Type B pancreatic cell (in vitro differentiated cells): ENCODE measurements at places on chromosomes 2 and 18.
A peak's percentile ranks its signal among the peaks of the same experiment; 100 is the strongest.

GRCh38 chr2:109422071-109422757 lies 191.6 kb downstream of the SEPTIN10 start:
- no peak overlapping the region for H3K4me3 ChIP-seq
- no peak overlapping the region for H3K27ac ChIP-seq
- no peaks in the 10 kb centered on the region for H3K27me3 ChIP-seq
- peaks cover 8% of the 10 kb centered on the region for H3K36me3 ChIP-seq
- peaks cover 7% of the 10 kb centered on the region for H3K4me1 ChIP-seq

DNA sequence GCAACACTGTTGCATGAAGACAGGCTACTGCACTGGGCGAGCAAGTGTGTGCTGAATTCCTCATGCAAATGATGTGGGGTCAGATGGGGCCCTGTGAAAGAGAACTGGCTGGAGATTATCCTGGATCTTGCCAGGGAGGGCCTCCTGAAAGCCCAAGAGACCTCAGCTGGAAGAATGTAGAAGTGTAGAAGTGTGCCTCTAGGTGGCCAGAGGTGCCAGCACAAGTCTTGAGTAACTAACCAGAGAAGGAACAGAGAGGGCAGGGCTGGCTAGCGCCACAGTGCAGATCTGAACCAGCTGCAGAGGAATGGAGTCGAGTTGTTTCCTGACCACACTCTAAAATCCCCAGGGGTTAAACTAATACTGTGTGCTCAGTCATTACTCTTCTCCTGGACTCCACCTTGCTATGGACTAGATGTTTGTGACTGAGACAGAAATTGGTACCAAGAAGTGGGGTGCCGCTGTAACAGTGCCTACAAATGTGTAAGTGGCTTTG lies 399.3 kb downstream of the LRATD1 start:
- no peak overlapping the region for H3K27ac ChIP-seq
- H3K4me3 ChIP-seq = no peak overlapping the region
- no peaks in the 10 kb centered on the region for H3K4me1 ChIP-seq
- no peak for DNase-seq

- no peak for DNase-seq
- H3K4me3 ChIP-seq = peak overlapping the region; percentile 54
- peaks cover 12% of the 10 kb centered on the region for H3K36me3 ChIP-seq
- H3K27ac ChIP-seq = peak overlapping the region; percentile 68
These were observed 32.3 kb downstream of the LYPD6B start for GRCh38 chr2:149070681-149071320.

- no peak overlapping the region for H3K4me3 ChIP-seq
- no peaks in the 10 kb centered on the region for H3K36me3 ChIP-seq
- no peak for DNase-seq
- H3K27me3 ChIP-seq = no peaks in the 10 kb centered on the region
- H3K4me1 ChIP-seq = no peaks in the 10 kb centered on the region
These were observed 124.1 kb upstream of the SLC38A11 start for GRCh38 chr2:165079432-165079831.

DNA sequence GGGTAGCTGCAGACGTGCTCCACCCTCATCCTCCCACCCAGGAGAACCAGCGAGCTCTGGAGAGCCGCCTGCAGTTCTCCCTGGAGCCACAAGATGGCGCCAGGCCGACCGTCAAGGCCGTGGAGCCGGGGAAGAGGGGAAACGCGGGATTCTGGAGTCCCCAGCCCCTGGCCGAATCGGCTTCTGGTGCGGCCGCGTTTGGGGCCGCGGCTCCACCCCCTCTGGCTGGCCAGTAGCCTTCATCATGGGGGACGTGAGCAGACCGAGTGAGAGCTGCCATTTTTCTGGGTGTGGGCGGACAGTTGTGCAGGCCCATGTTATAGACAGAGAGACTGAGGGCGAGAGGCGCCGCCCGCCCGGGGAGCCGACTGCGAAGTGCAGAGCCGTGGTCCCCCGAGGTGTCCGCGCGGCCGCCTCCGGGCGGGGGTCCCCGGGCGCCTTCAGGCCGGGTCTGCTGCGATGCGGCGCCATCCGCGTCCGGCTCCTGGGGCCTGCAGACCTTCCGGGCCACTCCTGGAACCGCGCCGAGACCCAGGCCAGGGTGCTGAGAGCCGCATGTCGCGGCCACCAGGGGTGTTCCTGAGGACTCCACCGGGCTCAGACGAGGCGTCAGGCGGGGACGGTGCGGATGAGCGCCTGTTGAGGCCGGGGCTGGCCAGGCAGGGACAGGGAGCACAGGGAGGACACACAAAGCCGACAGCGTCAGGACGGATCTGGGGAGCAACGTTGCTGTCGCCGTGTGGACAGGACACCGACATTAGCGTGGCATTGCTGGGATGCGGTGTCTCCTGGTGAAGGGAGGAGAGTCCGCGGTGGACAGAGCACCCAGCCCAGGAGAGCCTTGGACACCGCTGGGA lies 418.2 kb upstream of the HS6ST1 start:
- peak overlapping the region; percentile 43 for H3K27ac ChIP-seq
- peak; percentile 83 for DNase-seq
- H3K27me3 ChIP-seq = peaks cover 14% of the 10 kb centered on the region
- peaks cover 12% of the 10 kb centered on the region for H3K4me1 ChIP-seq
- H3K4me3 ChIP-seq = peak overlapping the region; percentile 80

- no peak overlapping the region for H3K27ac ChIP-seq
- H3K4me3 ChIP-seq = no peak overlapping the region
- no peak for DNase-seq
- H3K27me3 ChIP-seq = no peaks in the 10 kb centered on the region
These were observed 27.4 kb upstream of the CHAC2 start for GRCh38 chr2:53740170-53740569.

- H3K27ac ChIP-seq = peak overlapping the region; percentile 36
- H3K4me3 ChIP-seq = no peak overlapping the region
- DNase-seq = no peak
These were observed 16.6 kb upstream of the CCNYL1 start for GRCh38 chr2:207694811-207695281.

DNA sequence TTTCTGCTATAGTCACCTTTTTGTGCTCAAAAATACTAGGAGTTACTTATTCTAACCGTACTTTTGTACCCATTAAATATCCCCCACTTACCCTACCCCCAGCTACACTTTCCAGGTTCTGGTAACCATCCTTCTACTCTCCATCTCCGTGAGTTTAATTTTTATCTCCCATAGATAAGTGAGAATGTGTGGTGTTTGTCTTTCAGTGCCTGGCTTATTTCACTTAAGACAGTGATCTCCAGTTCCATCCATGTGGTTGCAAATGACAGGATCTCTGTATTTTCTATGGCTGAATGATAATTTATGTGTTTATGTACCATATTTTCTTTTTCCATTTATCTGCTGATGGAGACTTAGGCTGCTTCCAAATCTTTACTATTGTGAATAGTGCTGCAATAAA lies 323.3 kb downstream of the ZNF804A start:
- no peaks in the 10 kb centered on the region for H3K27me3 ChIP-seq
- H3K36me3 ChIP-seq = no peaks in the 10 kb centered on the region
- no peak for DNase-seq
- H3K4me3 ChIP-seq = no peak overlapping the region
- no peaks in the 10 kb centered on the region for H3K4me1 ChIP-seq

DNA sequence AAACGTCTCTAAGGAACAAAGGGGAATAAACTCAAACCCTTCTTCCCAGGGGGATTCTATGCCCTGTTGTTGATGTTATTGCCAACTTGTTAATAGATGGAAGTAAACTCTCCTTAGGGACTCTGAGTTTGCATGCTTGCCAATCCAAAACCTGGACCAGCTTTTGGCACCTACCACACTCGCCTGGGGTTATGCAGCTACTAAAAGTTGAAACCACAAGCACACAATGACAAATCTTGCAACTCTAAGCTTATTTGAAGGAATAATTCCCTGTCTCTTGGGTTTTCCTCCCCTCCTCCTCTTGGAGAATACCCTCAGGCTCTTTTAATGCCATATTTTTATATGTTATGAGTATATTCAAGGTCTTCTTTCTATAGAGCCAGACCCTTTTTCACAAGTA lies 484.1 kb downstream of the FBXO15 start:
- H3K27ac ChIP-seq = no peak overlapping the region
- no peak overlapping the region for H3K4me3 ChIP-seq
- H3K27me3 ChIP-seq = no peaks in the 10 kb centered on the region
- H3K36me3 ChIP-seq = no peaks in the 10 kb centered on the region
- DNase-seq = no peak

DNA sequence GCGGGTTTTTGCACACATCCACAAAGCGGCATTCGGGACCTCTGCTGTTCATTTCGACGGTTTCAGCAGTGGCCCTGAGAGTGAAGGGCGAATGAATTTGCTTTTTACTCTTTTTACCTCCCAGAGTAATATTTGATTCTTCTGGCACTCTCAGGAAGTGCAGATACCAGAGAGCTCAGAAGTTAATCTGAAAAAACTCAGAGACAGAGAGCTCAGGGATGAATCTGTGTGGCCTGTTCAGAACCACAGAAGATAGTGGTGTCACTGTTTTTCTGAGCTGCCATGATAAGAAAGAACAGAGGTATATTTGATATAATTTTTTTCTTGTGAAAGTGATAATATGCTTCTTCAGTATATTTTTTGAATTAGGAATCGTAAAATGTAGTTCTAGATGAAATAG lies 129.3 kb downstream of the MBP start:
- no peak overlapping the region for H3K4me3 ChIP-seq
- H3K4me1 ChIP-seq = peaks cover 21% of the 10 kb centered on the region
- no peak overlapping the region for H3K27ac ChIP-seq
- no peaks in the 10 kb centered on the region for H3K36me3 ChIP-seq
- no peak for DNase-seq

GRCh38 chr18:74748809-74749208 lies 151.1 kb downstream of the ZNF407 start:
- peak overlapping the region; percentile 16 for H3K27ac ChIP-seq
- H3K36me3 ChIP-seq = peaks cover 5% of the 10 kb centered on the region
- H3K4me3 ChIP-seq = no peak overlapping the region
- H3K27me3 ChIP-seq = no peaks in the 10 kb centered on the region

GRCh38 chr2:218895326-218895725 lies 14.7 kb downstream of the WNT10A start:
- H3K27me3 ChIP-seq = peaks cover 74% of the 10 kb centered on the region
- DNase-seq = no peak
- H3K4me1 ChIP-seq = peaks cover 30% of the 10 kb centered on the region
- H3K4me3 ChIP-seq = peak overlapping the region; percentile 80
- no peaks in the 10 kb centered on the region for H3K36me3 ChIP-seq

DNA sequence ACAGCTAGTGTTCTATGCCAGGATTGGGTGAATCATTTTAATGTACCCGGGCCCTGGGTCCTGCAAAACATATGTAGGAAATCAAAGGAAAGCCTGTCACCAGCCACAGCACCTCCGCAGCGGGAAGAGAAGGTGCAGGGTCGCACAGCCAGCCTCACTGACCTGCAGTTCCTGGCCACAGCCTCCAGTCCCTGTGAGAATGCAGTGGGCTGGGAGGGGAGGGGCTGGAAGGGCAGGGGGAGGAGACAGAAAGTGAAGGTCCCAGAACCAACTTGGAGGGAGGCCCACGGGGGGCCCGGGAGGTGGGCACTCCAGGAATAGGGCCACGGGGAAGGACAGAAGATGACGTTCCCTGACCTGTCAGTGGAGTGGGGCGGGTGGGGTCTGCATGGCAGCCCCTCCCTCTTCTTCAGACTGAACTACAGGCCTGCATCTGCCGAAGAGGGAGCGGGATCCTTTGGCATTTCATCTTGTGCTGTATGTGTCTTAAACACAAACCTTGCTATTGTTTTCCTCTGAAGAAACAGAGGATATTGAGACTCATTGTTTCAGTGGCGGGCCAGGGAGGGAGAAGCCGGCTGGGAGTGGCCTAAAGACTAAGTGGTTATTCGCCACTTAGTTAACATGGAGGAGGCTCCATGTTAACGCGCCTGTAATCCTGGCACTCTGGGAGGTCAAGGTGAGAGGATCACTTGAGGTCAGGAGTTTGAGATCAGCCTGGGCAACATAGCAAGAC lies 7.5 kb downstream of the MAL start:
- peaks cover 25% of the 10 kb centered on the region for H3K4me1 ChIP-seq
- no peak overlapping the region for H3K27ac ChIP-seq
- peaks cover 27% of the 10 kb centered on the region for H3K27me3 ChIP-seq
- H3K36me3 ChIP-seq = peaks cover 8% of the 10 kb centered on the region
- no peak for DNase-seq

- H3K4me1 ChIP-seq = no peaks in the 10 kb centered on the region
- H3K36me3 ChIP-seq = peaks cover 3% of the 10 kb centered on the region
- H3K4me3 ChIP-seq = no peak overlapping the region
- no peak for DNase-seq
These were observed 42.0 kb downstream of the CCDC148 start for GRCh38 chr2:158414538-158414937.

- no peaks in the 10 kb centered on the region for H3K36me3 ChIP-seq
- H3K27ac ChIP-seq = no peak overlapping the region
- no peak for DNase-seq
- H3K4me3 ChIP-seq = no peak overlapping the region
- peaks cover 14% of the 10 kb centered on the region for H3K4me1 ChIP-seq
- peaks cover 3% of the 10 kb centered on the region for H3K27me3 ChIP-seq
These were observed 127.8 kb downstream of the COPS8 start for GRCh38 chr2:237213315-237214022.

- H3K27ac ChIP-seq = no peak overlapping the region
- no peak overlapping the region for H3K4me3 ChIP-seq
- peaks cover 15% of the 10 kb centered on the region for H3K27me3 ChIP-seq
- peak; percentile 56 for DNase-seq
These were observed 27.5 kb upstream of the FAHD2A start for GRCh38 chr2:95374921-95375471.

- no peaks in the 10 kb centered on the region for H3K27me3 ChIP-seq
- no peak overlapping the region for H3K27ac ChIP-seq
These were observed 98.6 kb downstream of the CALCRL start for GRCh38 chr2:187349326-187349944.

- H3K4me1 ChIP-seq = peaks cover 15% of the 10 kb centered on the region
- H3K36me3 ChIP-seq = no peaks in the 10 kb centered on the region
- H3K4me3 ChIP-seq = no peak overlapping the region
- H3K27ac ChIP-seq = no peak overlapping the region
These were observed 246.9 kb upstream of the PARD3B start for GRCh38 chr2:204298404-204298803.

DNA sequence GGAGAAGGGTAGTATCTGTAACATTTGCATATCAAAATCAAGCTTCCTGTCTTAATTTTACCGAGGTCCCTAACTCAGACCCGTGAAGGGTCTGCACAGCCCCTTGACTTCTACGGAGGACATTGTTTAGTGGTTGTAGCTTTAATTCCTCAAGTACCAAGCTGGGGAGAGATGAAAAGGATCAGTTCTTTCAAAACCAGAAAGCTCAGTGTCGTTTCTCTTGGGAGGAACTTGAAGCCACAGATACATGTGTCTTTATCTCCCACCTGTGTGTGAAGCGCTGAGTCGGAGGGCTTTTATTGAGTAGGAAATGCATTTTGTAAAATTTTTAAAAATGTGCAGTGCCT lies 263.6 kb downstream of the GBX2 start:
- H3K27ac ChIP-seq = no peak overlapping the region
- H3K36me3 ChIP-seq = peaks cover 23% of the 10 kb centered on the region
- H3K27me3 ChIP-seq = no peaks in the 10 kb centered on the region
- no peak for DNase-seq

- no peak overlapping the region for H3K4me3 ChIP-seq
- no peak for DNase-seq
- H3K36me3 ChIP-seq = peaks cover under 1% of the 10 kb centered on the region
- H3K27ac ChIP-seq = peak overlapping the region; percentile 31
These were observed 117.1 kb downstream of the ZFP36L2 start for GRCh38 chr2:43109261-43109743.

GRCh38 chr2:27857417-27858172 lies 32.6 kb downstream of the RBKS start:
- no peak overlapping the region for H3K4me3 ChIP-seq
- no peaks in the 10 kb centered on the region for H3K27me3 ChIP-seq
- H3K27ac ChIP-seq = no peak overlapping the region
